ENCODE measurements at places on chromosomes 16 and 17.

GRCh38 chr16:18803569-18804462 lies 2.5 kb upstream of the ARL6IP1 start:
- DNase-seq = no peak

DNA sequence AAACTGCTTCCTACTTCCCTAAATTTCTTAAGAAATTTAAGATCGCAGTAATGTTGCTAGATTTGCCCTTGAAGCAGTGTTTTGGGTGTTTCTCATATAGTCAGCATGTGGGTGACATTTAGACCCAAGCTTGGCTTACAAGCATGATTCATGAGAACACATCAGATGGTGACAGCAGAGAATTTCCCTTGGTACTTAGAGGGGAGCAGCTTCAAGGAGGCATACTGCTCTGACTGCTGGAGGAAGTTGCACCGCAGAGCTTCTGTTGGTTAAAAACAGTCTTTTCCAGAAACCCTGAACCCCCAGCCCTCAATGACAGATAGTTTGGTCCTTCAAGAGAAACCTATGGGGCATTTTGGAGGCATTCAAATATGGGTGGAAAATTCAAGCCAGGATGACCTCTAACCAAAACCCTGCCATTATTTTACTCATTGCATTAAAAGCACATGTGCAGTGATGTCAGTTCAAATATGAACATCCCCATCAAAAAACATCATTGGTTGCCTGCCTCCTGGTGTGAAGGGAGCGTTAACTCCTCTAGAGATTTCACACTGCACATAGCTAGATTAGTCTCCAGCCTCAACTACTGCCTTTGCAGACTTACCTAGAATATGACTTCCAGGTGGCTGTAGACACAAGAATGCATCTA lies 201.5 kb upstream of the CACNG5 start:
- no peak for DNase-seq

GRCh38 chr17:10512856-10513255 lies 5.5 kb downstream of the MYH1 start:
- no peak for DNase-seq

DNA sequence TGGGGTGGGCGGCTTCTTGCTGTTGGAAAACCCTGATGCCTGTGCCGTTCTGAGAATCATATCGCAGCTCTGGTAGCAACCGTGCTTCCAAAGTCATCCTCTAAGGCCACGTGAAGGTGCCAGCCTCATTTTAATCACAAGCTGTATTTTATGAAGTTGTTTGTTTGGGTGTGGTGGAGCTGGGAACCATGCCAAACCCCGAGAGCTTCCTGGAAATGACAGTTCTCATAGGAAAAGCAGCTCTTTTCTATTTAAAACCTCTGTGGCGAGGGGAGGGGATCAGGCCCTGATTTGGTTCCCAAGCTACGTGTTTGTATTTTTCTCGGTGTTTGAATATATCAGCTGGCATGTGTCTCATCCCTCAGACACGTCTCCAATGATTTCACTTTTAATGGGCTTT lies 21.7 kb downstream of the KNOP1 start:
- DNase-seq = no peak

DNA sequence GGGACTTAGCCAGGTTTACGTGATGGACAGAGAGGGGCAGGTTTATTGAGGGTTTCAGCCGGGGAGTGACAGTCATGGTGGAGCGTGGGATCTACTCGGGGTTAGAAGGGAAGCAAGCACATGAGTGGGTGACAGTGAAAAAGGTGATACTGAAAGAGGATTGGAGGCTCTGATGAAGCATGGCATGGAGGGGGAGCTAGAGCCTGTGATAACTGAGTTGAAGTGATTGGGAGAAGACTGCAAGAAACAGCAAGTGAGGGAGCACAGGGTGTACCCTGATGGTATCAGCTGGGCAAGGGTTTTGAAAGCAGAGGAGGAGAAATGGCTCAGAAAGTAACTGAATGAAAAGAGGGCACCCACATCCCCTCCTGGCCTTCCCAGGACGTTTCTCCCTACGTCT lies 6.7 kb upstream of the KSR1 start:
- no peak for DNase-seq

DNA sequence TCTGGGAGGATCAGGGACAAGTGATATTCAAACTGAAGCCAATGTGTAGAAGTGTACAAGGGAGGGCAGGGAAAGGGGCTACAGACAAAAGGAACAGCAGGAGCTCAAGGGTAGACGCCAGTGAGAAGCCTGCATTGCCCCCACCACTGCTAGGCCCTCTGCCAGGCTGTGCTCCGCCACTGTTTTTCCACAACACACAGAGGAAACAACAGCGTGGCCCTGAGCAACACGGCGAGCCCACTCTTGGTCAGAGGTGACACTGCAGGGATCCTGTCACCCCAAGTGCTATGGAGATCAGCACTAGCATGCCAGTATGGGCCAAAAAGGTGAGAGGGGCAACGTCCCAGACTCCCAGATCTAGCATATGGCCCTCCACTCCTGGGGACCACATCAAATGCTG lies 23.4 kb downstream of the MYO18A start:
- DNase-seq = no peak

GRCh38 chr16:8096211-8096610 lies 494.1 kb downstream of the TMEM114 start:
- no peak for DNase-seq
